Psoas muscle (tissue), 8 donors: ENCODE measurements at places on chromosomes 2 and 18.
A peak's percentile ranks its signal among the peaks of the same experiment; 100 is the strongest.

DNA sequence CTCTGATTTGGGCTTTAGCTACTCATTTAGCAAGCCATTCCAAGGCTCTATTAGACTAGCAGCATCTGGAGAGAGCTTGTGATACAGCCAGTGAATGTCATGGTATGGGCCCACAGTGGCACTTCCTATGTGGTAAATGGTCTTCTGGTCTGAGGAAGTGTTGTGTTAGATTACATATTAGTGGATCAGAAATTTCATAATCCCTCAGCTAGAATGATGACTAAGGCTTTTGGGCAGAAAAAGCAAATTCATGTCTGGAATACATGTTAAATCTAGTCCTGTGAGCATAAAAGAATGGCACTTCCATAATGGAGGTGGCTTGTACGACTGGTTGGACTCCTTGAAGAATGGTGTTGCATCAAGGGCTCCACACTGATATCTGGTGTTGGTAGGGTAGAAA is 436.8 kb upstream of the CWC22 start:
- no peak for DNase-seq

GRCh38 chr2:188495969-188496431 is 204.3 kb downstream of the GULP1 start:
- DNase-seq = no peak

GRCh38 chr2:181658444-181658843 is 1.5 kb upstream of the CERKL start:
- no peak for DNase-seq

DNA sequence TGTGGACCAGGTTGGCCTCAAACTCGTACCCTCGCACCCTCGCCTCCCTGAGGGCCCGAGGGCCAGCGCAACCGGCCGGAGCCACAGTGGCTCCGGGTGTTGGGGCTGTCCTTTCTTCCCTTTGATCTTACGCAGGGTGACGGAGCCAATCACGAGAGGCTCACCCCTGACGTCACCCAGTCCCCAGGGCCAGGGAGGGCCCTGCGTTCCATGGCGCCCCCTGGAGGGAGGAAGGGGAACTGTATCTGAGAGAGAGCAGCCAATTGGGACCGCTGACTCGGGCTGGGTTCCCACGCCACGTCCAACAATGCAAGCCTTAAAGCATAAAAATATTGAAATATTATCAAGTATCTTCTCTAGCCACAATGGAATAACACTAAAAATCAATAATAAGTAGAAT is 432.8 kb upstream of the LRRTM4 start:
- DNase-seq = no peak

- no peak for DNase-seq
These were observed 128.0 kb upstream of the MSH6 start for GRCh38 chr2:47654790-47655562.

DNA sequence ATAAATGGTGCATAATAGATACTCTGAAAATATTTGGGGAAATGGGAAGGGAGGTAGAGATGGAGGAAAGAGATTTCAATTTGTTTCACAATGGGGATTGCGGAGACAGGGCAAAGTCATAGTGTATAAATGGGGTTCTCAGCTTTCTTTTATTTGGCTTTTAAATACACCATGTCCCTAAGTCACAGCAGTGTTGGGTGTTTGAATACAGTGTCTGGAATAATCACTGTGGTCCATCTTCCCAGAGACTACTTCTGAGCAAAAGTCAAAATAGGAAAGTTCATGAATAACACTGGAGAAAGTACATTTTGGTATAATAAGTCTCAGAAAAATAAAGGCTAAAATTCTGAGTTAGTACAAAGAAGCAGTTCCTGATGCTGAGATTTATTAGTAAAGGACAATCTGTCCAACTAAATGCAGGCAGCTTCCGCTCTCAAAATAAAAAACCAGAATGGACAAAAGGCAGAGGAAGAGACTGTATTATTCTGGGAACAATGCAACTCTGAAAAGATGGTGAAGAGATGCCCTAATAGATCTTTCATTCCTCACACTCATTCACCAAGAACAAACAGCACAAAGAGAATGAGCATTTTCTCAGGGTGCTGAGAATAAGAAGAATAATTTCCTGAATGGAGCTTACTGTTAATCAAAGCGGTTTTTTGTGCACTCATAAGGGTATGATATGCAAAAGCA is 295.4 kb upstream of the PIK3C3 start:
- no peak for DNase-seq

GRCh38 chr2:170276925-170277629 is 99.1 kb downstream of the MYO3B start:
- DNase-seq = no peak

DNA sequence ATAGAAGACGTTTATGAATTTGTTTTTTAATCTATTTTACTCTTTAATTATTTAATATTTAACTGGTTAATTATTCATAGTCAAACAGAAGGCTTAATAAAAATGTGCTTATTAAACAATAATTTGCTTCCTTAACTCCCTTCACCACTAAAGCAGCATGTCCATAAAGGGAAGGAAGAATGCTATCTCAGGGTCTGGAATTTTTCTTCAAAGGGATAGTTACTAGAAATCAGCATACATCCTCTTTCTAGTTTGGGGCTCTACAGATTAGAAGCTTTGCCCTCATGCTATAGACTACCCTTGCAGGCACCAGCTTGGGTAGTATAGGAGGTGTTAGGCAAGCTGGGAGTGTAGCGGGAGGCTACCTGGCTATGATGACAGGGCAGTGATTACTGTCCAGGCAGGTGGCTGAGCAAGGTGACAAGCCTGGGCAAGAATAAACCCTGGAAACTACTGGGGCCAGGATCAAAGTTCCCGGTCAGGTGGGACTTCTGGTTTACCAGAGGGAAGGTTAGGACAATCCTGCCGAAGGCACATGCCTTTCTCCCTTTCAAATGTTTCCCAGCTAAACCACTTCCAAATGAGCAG is 276.0 kb upstream of the REV1 start:
- DNase-seq = no peak

- no peak for DNase-seq
These were observed 32.6 kb upstream of the B3GNT2 start for GRCh38 chr2:62163106-62163831.

DNA sequence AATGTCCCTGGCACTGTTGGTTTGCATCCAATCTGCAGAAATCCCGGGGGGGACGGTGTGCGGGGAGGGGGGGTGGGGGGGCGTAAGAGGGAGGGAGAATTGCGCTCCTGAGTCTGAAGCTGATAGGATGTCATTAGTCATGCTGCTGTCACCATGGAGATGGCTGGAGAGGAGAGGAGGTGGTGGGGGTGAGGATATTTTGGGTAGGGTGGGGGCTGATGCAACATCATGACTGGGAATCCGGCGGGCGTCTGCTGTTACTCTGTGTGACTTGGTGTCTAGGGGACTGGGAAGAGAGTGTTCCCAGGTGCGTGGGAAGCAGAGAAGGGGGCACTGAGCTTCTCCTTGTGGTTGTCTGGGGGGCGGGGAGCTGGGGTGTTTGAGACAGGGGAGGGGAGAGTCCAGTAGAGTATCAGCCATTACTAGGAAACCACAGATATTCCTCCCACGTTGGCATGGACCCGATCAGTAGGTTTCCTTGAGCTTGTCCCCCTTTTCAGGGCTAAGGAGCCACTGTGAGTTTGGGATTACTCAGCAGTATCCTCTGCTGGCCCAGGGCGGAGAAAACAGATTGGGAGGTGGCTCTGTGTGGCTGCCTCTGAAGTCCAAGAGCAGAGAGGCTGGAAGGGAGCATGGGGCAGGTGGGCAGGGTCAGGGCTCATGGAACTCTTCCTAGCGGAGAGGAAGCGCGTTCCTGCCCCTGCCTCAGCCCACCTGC is 18.9 kb downstream of the TET3 start:
- peak; percentile 58 for DNase-seq

DNA sequence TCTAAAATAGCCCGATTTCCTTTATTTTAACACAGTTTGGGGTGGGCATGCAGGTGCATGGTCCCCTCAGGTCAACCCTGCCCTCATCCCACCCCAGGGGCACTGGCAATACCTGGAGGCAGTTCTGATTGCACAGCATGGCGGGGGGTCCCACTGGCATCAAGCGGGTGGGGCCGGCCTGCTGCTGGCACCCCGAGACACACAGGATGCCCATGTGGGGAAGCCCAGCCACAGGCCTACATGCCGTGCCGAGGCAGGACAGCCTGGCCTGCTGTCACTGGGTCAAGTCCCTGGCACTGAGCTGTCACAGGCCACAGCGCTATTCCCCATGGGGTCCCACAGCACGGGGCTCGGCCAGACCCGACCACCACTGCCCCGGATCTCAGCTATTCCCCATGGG is 11.9 kb upstream of the KCNG2 start:
- DNase-seq = no peak

GRCh38 chr18:61400716-61401115 is 67.5 kb downstream of the CDH20 start:
- no peak for DNase-seq

DNA sequence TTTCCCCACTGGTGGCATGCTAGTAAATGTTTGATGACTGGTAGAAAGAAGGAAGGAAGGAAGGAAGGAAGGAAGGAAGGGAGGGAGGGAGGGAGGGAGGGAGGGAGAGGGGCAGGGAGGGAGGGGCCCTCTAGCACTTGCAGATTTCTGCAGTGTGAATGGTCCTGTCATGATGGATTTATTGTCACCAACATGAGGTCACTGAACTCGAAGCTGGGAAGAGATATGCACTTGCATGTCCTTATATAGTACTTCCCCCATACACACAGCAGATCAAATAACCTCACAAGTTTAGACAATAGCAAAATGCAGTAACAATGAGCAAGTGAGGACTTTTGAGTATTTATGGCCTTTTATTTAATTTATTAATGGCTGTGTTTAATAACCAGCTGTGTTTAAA is 44.5 kb upstream of the CXCR4 start:
- DNase-seq = no peak

DNA sequence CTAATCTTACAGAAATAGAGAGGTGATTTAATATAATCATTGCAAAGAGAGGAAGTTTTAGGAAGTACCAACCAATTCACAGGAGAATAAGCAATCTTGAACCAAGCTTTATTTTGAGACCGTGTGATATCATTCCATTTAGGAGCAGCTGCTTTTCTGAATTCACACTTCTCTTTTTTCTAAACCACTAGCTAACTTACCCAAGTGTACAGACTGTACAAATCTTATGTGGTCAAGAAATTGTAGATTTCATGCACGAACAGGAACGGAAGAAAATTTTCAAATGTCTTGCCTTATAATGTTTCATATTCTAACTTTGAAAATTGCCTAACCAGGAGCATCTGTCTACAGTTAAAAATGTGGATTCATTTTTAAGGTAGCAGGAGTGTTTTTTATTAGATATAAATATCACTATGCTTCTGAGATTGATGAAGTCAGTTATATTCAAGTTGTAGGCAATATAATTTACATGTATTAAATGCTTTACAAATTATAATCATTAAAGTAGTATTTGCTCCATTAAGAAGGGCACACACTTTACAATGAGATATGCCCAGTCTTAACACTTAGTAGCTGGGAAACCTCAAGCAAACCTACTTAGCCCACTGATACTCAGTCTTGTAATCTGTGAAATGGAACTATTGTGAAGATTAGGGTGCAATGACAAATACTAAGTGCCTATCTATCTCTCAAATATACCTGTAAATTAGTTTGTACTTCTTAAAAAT is 302.2 kb upstream of the STON1 start:
- DNase-seq = no peak

GRCh38 chr2:232299084-232299483 is 79.5 kb upstream of the ALPP start:
- no peak for DNase-seq

GRCh38 chr2:235709969-235710879 is 216.4 kb downstream of the AGAP1 start:
- no peak for DNase-seq
